SW 1271 (cell line): ENCODE measurements at places on chromosomes 3 and 15.

- DNase-seq: no peak
These were observed 35.8 kb downstream of the CLDN11 start for GRCh38 chr3:170454509-170454908.

- DNase-seq: no peak
These were observed 450.8 kb upstream of the NAALADL2 start for GRCh38 chr3:174408310-174408709.

DNA sequence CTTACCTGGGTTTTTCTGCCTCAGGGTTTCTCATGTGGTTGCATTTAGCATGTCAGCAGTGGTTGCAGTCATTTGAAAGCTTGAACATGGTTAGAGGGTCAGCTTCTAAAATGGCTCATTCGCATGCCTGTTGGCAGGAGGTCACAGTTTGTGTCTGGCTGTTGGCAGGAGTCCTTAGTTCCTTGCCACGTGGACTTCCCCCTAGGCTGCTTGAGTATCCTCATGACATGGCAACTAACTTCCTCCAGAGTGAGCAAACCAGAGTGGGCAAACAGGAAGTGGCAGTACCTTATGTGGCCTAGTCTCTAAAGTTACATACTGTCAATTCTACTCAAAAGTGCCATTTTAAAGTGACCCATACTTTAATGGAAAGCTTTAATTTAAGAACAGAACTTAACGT, 3.4 kb upstream of the UNC13C start:
- no peak for DNase-seq

- no peak for DNase-seq
These were observed 76.7 kb downstream of the BOC start for GRCh38 chr3:113287803-113288648.

- DNase-seq: peak; percentile 81
These were observed 237.6 kb upstream of the BHLHE40 start for GRCh38 chr3:4741404-4742307.

- no peak for DNase-seq
These were observed 68.7 kb downstream of the SMAD6 start for GRCh38 chr15:66770518-66771350.

DNA sequence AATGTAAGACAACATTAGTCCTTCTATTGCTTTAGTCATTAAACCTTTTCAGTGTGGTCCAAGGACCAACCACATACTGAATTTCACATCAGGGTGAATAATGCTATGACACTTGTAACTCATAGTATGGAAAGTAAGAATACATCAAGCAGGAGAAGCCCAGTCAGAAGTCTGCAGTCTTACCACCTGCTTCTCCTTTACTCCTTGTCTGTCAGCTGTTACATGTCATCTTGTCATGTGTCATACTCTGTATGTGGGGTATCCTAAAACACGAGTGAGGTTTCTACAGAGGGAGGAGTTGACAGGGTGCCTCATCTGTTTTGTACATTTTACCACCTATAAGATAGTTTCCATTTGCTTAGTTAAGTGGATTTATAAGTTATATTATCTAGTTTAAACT, 32.8 kb upstream of the EID1 start:
- no peak for DNase-seq

DNA sequence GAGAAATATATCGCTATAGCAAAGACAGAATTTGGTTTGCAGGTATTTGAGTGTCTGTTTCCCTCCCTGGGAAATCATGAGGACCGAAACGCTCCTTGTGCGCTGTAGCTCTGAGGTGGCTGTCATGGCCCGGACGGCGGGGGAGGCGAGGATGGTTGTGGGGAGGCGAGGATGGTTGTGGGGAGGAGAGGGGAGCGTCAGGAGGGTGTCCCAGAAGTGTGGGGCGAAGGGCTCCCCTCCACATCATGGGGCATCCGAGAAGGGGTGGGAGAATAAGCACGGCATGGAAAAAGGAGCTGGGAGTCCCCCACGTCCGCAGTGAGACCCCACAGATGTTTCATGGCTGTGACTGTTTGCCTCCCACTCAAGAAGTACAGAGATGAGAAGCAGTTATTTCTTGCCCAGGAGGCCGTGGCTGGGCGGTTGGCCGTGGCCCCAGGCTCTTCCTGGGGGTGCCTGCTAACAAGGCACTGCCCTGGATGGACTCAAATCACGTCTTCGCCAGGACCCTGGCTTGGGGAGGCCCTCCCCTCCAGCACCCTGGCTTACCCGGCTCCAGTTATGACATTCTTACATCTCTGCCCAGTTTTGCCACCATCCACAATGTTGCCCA, 947 bp upstream of the ATP10A start:
- no peak for DNase-seq

- DNase-seq: no peak
These were observed 71.9 kb downstream of the SYNM start for GRCh38 chr15:99176757-99177156.

DNA sequence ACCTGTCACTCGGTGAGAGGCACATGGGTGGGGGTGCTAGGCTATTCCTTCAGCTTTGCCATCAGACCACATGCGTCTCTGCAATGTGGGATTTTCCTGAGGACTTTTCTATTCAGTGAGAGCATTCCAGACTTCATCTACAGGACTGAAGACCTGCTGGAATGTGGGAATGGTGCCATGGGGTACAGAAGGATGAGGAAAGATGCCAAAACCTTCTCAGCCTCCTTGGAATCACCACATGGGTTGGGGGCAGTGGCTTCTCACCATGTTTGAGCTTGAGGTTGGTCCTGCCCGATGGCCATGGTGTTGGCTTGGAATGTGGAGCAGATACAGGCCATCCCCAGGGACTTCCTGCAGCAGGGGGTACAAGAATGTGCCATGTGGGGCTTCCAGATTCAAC, 80.9 kb upstream of the KLF13 start:
- no peak for DNase-seq

DNA sequence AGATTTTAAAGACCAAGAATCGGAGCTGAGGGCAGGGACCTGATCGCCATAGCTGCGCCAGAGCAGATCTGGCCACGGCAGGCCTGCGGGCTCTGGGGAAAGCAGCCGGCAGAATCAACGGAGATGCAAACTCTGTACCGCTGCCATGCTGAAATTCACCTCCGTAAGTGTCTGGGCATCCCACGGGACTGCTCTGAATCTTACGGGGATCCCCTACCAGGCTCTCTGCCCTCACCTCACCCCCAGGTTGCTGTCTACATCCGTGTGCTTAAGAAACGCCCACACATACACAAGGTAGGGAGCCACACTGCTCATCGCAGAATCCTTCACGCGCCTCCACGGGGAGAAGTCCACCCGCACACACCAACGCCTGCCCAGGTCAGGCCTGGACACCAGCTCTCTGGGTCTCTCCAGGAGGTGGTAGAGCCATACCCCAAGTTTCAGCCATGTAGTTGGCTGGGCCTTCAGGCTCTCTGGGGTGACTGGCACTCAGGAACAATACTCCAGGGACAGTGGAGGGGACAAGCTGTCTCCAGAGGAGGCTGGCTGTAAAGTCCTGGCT, 33.5 kb downstream of the FAM174B start:
- DNase-seq: no peak

- no peak for DNase-seq
These were observed 168.8 kb upstream of the CD96 start for GRCh38 chr3:111373239-111373638.

DNA sequence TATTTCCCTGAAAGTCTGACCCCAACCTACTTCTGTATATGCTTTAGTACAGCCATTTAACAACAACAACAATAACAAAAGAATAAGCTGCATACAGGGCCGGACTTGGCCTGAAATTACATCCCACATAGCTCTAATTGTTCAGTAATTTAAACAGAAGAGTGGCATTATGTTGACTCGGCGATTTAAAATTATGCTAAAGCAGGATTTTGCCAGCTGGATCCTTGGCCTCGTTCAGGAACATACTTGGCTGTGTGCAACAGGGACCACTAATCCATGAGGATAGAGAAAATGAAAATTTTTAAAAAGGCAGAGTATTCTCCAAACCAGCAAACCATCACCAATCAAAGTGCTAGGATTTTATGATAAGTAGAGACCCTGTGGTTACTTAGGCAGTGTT, 433.1 kb upstream of the RBMS3 start:
- DNase-seq: no peak

DNA sequence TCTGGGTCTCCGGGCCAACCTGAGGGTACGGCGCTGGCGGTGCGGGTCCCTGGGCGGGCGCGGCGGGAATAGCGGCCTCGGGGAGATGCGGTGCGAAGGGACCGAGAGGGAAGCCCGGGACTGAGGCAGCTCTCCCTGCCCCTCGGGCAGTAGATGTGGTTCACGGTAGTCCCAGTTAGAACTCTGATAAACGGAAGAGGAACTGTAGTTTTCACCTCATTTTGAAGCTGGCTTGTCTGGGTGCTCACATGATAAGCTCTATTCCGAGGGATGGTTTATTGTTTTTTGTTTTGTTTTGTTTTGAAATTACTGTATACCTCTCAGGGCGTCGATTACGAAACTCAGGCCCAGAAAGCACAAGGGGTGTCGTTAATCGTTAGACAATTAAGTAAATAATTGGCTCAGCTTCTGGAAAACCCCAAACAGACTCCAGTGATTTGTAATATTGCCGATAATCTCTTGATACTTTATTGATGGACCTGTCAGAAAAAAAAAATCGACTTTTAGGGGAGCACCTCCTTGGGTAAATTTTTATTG, 413 bp downstream of the NUSAP1 start:
- DNase-seq: no peak

DNA sequence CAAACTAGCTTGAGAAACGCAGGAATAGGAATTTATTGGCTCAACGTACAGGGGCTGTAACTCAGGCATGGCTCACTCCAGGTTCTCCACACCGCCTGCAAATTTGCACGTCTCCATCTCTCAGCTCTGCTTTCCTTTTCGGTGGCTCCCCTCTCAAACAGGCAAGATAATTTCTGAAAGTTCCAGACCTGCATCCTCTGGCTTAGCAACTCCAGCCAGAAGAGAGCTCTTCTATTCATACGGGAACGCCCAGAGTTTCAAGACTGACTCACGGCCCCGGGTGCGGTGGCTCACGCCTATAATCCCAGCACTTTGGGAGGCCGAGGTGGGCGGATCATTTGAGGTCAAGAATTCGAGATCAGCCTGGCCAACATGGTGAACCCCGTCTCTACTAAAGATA, 139.7 kb upstream of the BNIP2 start:
- no peak for DNase-seq

DNA sequence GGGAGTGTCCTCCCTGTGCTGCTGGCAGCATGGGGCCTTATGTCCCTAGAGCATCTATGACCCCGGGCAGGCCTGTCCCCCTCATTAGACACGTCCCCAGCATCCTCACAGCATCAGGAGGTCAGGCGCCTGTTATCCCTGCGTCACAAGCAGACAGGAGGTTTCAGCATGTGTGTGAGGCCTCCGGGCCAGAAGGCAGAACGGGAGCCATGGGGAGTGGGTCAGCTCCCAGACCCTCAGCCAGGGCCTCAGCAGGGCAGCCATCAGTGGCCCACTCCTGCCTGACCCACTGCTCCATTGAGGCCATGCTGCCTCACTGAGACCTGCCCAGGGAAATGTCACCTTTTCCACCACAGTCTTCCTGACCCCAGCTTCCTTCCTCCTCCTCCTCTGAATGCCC, 71.6 kb downstream of the DNAJB8 start:
- DNase-seq: no peak

DNA sequence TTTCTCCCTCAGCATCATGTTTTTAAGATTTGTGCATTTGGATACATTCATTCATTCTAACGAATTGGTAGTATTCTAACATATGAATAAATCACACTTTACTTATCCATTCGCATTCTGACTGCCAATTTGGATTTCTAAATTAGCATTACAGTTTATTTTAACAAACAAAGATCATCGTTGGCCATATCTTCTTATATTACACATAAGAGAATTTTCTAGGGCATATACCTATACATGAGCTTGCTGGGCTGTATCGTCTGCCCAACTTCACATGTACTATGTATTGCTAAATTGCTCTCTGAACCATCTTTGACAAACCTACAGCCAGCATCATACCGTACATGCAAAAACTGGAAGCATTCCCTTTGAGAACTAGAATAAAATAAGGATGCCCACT, 265.8 kb upstream of the PPP2R3A start:
- no peak for DNase-seq

DNA sequence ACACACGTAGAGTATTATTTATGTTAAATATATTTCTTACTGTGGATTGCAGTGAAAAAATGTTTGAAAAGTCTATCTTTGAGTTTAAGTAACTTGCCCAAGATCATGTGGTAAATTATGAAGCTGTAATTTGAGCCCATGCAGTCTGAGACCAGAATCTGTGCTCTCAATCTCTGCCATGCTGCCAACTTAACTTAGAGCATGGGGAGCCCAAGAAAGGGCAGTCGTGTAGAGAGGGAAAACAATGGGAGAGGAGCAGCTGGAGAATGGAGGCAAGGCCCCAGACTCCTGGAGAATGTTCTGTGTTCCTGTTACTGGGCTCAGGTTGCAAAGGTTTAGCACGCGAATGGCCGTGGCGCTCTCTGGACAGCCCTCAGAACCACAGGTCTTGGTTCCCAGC, 311.6 kb upstream of the RASGRP1 start:
- DNase-seq: no peak

DNA sequence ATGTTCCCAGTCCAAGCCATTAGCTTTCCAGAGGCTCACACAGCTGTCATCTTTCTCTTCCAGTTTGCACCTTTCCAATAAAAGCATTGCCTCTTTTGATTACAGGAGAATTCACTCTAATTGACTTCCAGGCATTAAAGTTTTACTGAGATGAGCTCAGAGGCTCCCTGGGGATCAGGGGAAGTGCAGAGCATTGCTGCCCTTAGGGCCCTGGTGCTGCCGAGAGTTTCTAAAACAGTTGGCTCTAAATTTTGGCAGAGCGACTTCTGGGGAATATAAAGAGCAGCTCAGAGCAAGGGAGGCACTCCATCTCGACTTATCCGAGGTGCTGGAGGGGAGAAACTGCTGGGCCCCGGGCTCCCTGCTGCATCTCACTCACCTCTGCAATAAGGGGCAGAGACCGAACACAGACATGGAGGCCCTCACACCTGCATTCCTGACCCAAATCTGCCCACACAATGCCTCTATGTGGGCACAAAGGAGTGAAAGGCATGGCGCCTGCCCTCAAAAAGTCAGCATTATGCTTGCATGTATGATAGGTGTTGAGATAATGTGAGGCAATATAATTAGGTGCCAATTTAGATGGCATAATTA, 61.7 kb downstream of the SCN11A start:
- no peak for DNase-seq

DNA sequence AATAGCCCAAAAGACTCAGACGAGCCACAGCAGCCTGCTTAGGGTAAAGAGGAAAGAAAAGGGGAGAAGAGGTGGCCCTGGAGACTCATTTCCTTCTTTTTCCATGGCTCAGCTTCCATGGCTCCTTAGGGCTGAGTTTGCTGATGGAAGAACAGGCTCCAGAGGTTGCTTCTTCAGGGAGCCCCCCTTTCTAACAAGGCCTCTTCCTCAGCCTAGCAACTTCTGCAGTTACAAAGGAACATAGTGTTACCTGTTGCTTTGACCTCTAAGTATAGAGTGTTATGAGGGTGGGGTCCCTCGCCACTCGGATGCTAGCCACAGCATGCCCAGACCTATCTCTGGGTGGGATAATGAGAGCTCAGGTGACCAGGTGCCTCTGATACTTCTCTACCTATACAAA, 43.2 kb upstream of the SPESP1 start:
- no peak for DNase-seq

- DNase-seq: no peak
These were observed 389.0 kb upstream of the LMCD1 start for GRCh38 chr3:8112587-8112986.

GRCh38 chr15:37788767-37789396, 145.6 kb upstream of the TMCO5A start:
- no peak for DNase-seq

- no peak for DNase-seq
These were observed 1071.6 kb downstream of the AGBL1 start for GRCh38 chr15:87151202-87151748.
